ENCODE measurements at places on chromosomes 12 and 14.

- DNase-seq = no peak
Measured at GRCh38 chr12:49568442-49569162, 660 bp upstream of the MCRS1 start.

GRCh38 chr14:98120831-98121464 is 1151.0 kb downstream of the BCL11B start:
- DNase-seq = no peak

DNA sequence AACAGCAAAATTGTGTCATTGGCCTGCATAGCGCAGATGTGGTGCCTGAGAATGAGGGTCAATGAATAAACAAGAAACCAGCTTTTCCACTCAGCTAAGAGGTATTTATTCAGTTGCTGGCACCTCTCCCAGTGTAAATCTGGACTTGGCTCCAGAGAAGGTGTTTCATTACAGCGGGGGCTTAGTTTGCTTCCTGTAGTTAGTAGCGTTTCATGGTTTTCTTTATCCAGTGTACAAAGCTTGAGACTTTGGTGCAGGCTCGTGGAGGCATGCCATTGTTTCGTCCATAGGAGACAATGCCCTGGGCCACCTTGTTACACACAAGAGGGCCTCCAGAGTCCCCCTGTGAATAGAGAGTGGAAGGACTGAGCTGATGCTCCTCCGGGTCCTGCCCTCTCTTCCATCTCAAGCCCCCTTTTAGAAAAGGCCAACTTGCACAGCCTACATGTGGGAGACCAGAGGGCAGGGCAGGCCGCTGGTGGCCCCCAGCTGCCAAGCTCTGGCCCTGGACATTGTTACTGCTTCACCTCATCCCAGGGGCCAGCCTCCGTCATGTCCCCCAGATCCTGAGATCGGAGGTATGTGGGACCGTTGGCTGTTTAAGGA is 3.0 kb downstream of the GZMB start:
- DNase-seq = no peak

DNA sequence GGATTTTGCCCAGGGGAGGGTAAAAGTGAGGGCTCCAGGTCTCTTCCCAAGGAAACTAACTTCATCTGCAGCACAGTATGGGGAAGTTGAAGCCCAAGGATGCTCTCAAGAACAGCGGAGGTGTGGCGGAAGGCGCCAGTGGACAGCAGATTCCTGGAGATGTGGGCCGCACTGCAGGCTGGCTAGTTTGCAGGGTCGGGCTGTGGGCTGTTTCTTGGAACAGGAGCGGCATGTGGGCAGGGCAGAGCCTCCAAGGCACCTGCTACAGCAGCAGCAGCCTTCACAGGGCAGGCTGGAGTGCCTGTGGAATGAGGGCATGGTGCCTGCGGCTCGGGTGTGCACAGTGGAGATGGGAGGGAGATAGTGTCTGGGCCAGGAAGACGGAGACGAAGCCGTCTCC is 100.0 kb upstream of the SFSWAP start:
- no peak for DNase-seq

DNA sequence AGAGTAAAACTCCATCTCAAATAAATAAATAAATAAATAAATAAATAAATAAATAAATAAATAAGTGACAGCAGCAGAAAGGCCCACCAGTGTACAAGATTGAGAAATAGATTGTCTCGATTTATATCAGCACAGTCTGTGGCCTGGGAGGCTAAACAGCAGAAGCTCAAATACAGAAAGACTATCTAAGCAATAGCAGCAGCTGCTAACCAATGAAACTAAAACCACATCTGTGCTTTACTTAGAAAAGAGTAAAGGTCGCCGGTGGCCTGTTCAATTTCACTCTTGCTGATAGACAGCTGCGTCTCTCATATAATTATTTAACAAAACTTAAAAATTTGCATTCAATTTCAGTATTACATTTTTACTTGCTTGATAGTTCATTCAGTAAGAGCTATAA is 325.7 kb downstream of the CEP128 start:
- DNase-seq = no peak

DNA sequence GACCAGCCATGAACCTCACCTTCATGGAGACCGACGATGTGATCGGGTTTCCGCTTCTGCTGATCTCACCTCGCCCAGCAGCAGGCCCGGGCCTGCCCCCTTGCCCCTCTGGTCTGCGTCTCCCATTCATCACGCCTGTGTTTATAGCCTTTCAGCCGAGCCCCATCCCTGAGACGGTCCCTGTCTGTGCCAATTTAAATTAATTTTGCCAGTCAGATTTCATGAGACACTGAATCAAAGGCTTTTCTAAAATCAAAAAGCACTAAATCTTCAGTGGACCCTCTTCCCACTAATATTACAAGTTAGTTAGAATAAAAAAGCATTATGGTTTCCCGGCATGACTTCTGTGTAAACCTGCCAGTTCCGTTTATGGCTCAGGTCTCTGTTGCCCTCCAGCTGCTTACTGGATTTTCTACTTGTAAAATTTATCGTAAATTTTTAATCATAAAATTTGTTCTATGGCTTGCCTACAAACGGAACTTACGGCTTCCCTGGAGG is 155.9 kb downstream of the ESRRB start:
- no peak for DNase-seq

DNA sequence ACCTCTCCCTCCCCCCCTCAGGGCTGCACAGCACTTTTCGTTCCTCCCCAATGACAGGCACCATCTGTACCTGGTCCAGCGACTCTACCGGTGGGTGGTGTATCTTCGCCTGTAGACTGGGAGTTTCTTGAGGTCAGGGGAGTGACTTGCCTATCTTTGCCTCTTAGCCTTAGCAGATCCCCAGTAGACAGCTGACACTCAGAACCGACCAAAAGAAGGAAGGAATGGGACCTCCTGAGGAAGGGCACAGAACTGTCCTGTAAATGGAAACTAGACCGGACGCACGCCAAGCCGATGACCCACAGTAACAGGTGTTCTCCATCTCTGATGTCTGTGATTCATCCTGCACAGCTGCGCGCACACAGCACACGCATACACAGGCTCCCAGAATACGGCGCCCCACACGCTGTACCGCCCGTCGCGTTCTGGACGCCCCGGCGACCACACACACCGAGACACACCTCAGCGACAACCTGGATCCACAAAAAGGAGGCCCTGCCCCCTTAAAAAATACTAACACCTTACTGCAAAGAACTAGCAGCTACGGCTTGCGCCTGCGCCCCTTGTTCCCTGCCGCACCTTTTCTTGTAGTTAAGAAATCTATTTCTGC is 673 bp upstream of the TTC9 start:
- DNase-seq = no peak

- DNase-seq = no peak
Measured at GRCh38 chr12:11991604-11992003, 79.1 kb upstream of the BCL2L14 start.

GRCh38 chr12:50533971-50534370 is 29.2 kb downstream of the DIP2B start:
- no peak for DNase-seq

- DNase-seq = no peak
Measured at GRCh38 chr12:11777962-11778361, 128.5 kb downstream of the ETV6 start.

DNA sequence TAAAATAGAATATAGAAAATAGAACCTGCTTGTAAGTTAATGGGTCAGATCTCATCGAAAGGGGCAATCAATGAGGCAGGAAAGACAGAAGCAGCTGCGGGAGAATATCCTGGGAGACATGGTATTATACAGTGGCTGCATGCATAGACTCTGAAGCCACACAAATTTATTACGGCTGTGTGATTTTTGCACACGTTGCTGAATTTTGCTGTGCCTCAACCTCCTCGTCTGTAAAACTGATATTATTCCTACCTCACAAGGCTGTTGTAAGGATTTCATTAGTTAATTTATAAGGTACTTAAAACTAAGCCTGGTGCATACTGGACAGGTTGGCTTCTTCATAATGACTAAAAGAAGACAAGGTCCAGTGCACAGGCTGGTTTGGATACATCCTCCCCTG is 52.3 kb downstream of the ARMH4 start:
- no peak for DNase-seq

- no peak for DNase-seq
Measured at GRCh38 chr12:41011939-41012338, 176.2 kb upstream of the PDZRN4 start.

- DNase-seq = no peak
Measured at GRCh38 chr14:32469388-32470160, 140.5 kb downstream of the AKAP6 start.

- DNase-seq = no peak
Measured at GRCh38 chr12:91985002-91985787, 160.5 kb downstream of the BTG1 start.

DNA sequence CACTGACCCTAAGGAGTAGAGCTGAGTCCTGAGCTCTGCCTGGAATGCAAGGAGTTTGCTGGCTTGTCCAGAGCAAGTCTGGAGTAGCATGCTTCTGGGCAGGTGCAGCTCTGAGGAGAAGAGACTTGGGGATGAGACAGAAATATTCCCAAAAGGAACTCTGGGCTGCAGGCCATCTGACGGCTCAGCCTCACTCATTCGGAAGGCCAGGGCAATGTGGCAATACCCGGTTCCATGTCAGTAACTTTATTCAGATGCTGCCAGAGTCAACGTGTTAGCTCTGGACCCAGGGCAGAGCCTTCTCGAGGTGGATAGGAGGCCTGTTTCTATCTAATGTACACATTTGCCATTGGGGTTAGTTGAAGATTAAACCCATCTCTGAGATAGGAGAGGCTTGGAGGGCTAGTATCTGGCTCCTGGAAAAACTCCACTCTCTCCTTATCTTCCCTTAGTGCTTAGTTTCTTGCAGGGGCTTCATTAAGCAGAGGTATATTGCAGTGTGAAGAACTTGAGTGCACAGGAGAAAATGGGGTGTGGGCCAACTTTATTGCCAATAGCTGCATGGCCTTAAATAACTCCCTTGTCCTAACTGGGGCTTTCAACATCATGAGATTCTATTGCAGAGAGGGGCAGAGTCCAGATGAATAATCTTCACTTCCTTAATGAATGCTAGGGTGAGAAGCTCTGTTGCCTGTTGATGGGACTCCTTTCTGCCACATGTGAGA is 65.6 kb downstream of the NTF3 start:
- no peak for DNase-seq

DNA sequence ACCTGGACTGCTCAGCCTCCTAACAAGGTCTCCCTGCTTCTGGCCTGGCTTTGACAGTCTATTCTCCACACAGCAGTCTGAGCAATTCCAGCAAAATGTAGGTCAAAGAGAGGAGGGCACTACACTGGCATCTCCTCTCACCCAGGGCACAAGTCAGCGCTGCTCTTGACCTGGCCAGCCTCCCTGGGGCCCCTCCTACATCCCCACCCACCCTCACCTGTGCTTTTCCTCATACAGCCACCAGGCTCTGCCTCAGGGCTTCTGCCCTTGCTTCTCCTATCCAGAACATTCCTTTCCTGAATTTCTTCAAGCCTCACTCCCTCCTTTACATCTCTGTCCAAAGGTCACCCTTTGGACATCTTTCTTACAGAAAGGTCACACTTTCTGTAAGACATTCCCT is 33.7 kb downstream of the GALNT4 start:
- no peak for DNase-seq

DNA sequence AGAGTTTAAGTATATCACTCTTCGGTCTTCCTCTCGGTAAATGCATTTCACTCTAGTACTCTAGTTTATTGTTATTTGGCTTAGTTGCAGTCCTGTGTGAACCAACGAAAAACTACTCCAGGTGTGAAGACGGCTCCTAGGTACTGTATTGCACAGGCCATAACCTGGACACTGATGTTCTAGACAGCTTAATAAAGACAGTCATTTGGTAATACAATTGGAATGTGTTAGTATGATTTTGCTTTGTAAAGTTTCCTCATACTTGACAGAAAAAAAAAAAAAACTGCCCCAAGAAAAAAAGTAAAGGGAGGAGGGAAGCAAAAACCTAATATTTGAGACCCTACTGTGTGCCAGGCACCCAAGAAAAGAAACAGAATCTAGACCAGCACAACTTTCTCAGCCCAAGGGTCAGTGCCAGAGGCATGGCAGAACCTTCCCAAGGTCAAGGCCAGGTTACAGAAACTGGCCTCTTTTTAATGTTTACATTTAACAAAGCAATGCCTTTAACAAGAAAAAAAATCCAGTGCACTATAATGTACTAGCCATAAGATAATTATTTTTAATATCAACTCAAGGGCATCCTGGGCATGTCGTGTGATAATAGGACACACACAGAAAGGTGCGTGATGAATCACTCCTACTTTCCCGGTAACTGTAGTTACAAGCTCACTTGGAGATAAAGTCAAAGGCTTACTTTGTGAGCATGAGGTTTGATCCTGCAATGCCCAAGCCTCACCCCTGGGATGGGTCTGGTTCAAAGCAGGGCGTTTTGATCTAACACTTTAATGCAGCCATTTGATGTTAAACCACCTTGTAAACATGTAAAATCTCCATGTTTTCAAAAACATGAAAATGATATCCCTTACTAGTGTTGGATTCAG is 110.6 kb downstream of the BMP4 start:
- DNase-seq = no peak

GRCh38 chr12:15212930-15213329 is 8.3 kb downstream of the RERG start:
- no peak for DNase-seq
